ENCODE measurements at places on chromosomes 12 and 14. TPM values are rescaled to one million over a fixed set of nuclear protein-coding genes. Genes with fewer than 3 reads are reported as not detected.

The ADCK1 gene
- total RNA-seq: 6.0 TPM

The RBM19 gene
- 16.6 TPM for total RNA-seq

The POTEM gene
- total RNA-seq: not detected

The HCAR1 gene
- total RNA-seq: 0.03 TPM

The SDSL gene
- 28.3 TPM for total RNA-seq

The CD163 gene
- total RNA-seq: not detected

The MGAT4C gene
- 0.02 TPM for total RNA-seq

The PRR4 gene
- total RNA-seq: 1.6 TPM

The CFAP251 gene
- 0.95 TPM for total RNA-seq

The NR1H4 gene
- 0.10 TPM for total RNA-seq

The TOMM20L gene
- not detected for total RNA-seq

The CFL2 gene
- total RNA-seq: 116 TPM

The TMEM117 gene
- 1.7 TPM for total RNA-seq

The WNT1 gene
- 0.07 TPM for total RNA-seq

The ANAPC7 gene
- 50.7 TPM for total RNA-seq

The STRAP gene
- 194 TPM for total RNA-seq

The LMNTD1 gene
- not detected for total RNA-seq

The TMTC1 gene
- total RNA-seq: 0.03 TPM

The PRH2 gene
- total RNA-seq: not detected

The SLC4A8 gene
- 1.5 TPM for total RNA-seq

The SOAT2 gene
- 0.10 TPM for total RNA-seq
